ENCODE measurements at places on chromosomes 2 and 18.

GRCh38 chr18:80157708-80158343, 48.8 kb downstream of the ADNP2 start:
- peak; percentile 33 for DNase-seq

DNA sequence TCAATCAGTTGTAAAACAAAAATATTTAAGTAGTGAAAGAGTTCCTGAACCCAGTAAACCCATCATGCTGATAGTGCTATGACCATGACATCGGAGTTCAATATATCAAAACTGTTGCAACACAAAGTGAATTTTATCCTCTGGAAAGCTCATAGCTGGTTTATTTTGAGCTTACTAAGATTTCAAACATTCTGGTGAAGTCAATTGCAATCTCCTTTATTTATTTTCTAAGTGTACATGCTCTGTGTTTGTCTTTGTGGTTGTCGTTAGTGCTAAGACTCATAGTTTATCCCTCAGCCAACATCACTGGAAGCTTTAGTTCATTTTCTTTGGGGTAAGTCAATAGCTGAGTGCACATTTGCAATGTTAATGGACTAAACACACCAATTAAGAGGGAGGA, 91.9 kb downstream of the QPCT start:
- no peak for DNase-seq

DNA sequence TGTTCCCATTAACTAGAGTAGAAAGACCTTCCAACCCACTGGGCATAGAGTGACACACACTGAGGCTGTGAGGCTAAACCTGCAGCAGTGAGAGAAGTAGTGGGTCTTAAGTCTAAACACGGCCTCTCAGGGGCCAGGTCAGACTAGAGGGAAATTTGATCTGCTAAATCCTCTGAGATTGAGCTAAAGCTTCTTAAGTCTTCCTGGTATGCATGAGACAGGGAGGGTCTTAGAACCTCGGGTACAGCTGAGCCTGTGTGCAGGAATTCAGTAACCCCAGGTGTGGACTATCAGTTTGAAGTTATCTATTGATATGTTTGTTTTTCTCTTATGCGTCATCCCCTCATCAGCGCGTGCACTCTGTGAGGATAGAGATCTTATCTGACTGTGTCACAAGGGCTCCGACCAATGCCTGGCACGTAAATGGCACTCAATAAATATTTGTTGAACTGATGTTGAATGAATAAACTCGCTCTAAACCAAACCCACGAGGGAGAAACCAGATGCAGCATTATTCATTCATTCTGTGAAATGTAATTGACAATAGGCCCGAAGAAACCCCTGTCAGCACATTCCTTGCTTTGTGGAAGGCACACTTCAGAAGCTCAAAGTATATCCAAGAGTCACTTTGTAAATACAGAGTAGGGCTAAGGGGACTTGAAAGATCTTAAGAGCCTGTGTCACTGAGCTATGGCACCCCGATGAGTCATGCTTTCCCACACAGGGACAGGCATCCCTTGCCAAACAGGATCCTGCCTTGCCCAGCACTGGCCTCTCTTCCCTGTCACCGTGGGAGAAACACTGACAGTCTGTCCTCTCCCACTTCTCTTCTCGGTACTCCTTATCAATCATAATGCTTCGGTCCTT, 21.7 kb upstream of the RAB10 start:
- no peak for DNase-seq

DNA sequence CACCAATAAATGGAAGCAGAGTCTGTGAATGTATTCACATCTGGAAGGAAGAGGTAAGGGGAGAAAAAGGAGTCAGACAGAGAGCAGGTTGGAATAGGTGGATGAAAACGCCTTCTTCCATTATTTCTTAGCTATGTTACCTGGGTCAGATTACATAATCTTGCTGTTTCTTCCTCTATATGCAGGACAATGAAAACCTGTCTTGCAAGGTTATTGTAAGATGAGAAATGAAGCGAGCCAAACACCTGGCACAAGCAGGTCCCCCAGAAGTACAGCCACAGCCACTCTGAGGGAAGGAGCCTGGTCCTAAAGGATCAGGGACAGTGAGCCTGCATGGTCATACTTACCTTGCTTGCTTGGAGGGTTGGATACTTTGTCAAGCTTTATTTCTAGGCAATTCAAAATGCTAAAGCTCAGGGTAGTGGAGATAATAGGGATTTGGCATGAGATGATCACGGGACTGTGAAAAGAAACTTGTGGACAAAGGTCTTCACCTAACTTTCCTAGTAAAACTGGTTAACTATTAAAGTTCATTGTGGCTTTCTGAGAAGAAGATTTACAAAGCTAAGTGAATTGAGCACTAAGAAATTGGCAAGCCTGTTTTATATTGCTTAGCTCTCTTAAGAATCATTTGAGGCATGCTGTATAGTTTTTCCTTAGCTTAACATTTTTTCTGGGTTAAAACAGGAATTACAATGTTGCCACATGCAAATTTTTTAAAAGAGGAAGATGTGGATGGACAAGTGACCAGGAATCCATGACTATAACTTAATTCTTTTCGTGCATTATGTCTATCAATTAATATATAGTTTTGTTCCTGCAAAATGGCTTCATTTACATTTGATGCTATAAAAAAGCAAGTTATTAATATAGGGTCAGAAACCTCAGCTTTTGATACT, 15.7 kb upstream of the PLA2R1 start:
- no peak for DNase-seq

- DNase-seq, result no peak
These were observed 275.9 kb downstream of the MREG start for GRCh38 chr2:215737477-215737876.

GRCh38 chr18:39319141-39319540, 1753.5 kb upstream of the CELF4 start:
- DNase-seq, result no peak

DNA sequence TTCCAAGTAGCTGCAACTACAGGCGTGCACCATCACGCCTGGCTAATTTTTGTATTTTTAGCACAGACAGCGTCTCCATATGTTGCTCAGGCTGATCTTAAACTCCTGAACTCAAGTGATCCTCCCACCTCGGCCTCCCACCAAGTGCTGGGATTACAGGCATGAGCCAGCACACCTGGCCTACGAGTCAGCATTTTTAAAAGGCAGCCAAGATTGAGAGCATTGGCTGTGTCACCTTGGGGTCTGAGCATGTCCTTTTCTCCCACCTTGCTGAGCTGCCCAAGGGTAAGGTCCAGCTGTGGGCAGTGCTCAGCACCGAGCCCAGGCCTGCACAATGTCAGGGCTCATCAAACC, 142.8 kb upstream of the LMAN1 start:
- DNase-seq, result no peak

DNA sequence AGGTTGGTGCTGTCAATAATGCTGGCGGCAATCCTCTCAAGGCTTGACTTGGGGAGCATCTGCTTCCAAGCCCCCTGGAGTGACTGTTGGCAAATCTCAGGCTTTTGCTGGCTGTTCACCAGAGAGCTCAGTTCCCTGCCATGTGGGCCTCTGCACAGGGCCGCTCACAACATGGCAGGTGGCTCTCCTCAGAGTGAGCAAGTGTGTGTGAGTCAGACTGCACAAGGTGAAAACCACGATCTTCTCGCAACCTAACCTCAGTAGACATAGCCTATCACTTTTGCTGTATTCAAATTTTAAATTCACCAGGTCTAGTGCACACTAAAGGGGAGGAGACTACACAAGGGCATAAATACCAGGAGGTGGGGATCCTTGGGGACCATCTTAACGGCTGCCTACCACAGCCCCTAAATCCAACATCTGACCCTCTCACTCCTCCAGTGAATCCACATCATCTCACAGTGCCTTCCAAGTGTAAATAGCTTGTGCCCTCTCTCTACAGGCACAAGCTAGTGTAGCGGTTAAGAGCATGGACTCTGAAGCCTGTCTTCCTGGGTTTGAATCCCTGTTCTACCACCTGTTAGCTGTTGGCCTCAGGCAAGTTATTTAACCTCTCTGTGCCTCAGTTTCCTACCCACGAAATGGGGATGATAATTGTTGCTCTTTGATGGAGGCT, 187.7 kb upstream of the CXCR4 start:
- no peak for DNase-seq

- no peak for DNase-seq
These were observed 82.4 kb downstream of the AGPS start for GRCh38 chr2:177474998-177475397.

GRCh38 chr2:220473611-220474010, 846.2 kb downstream of the SLC4A3 start:
- DNase-seq, result no peak

- no peak for DNase-seq
These were observed 7.6 kb upstream of the PSD4 start for GRCh38 chr2:113166187-113166645.

DNA sequence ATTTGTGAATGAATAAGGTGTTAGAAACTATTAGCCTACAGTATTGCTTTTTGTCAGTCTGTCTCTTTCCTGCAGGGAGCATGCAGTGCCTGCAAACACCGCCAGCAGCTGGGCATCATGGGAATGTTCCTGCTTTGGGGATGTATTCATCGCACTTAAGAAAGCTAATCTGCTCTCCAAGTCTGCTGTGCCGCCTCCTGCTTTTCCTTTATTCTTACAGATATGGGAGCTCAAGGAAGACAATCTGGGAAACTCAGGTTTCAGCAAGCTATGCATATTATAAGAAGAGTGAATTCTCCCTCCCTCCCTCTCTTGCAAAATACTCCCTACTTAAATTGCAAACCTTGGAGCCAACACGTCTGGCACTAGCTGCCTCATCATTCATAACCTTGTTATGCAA, 479.2 kb upstream of the ACVR2A start:
- DNase-seq, result no peak

GRCh38 chr2:139876321-139876720, 1096.1 kb upstream of the NXPH2 start:
- no peak for DNase-seq

- DNase-seq, result no peak
These were observed 599.6 kb upstream of the PKDCC start for GRCh38 chr2:41448221-41448620.

- no peak for DNase-seq
These were observed 90.8 kb upstream of the KCTD1 start for GRCh38 chr18:26639149-26639548.

- DNase-seq, result no peak
These were observed 124.6 kb downstream of the LRATD1 start for GRCh38 chr2:14756981-14757657.

GRCh38 chr2:109128048-109128615, 873 bp upstream of the SH3RF3 start:
- peak; percentile 50 for DNase-seq

DNA sequence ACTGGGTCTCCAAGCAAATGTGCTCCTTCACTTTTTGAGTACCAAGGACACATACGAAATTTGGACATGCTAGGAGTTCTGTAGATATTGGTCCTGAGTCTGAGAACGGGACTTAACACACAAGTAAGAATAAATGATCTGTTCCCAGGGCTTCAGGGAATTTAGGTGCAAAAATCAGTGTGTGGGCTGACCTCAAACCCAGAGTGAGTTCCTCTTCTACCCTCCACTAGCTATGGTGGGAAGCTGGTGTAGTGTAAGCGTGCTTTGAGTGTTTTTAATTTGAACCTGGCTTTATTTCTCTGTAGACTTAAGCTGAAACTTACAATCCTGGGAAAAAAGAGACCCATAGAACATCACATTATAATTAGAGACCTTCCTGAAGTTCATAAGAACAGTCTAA, 50.5 kb downstream of the MYO3B start:
- DNase-seq, result no peak

DNA sequence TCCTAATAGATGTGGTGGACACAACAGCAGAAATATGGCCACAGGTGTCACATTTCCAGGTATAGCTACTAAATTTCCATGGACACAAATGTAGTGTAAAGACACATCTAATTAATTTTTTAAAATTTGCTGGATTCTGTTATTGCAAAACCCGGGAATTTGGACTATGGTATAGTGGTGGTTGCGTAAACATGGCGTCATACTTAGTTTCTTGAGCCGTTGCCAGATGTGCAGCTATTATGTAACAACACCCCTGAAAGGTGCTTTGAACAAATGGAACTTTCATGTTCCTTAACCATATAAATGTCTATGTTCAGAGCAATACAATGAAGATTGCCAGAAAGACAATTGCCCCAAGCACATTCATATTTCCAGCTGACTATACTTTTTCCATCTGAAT, 85.9 kb downstream of the HRH4 start:
- no peak for DNase-seq

DNA sequence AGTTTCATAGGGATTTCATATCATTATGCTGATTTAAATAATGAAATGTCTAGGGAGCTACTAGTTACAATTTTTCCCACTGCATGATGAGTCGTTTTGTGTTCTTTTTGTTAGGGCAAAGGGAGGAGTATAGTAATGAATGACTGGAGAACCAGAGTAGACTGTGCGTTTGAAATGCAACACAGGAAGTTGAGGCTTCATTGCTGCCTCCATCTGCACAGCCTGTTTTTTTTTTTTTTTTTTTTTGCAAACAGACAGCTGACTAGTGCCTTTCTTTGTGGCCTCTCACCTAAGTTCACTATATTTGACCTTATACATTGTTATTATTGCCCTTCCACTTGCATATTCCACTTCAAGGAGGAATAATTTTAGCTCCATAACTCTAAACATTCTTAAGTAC, 286.7 kb upstream of the LRRTM1 start:
- DNase-seq, result no peak

- DNase-seq, result no peak
These were observed 8.3 kb downstream of the NFU1 start for GRCh38 chr2:69428981-69429380.

- no peak for DNase-seq
These were observed 31.0 kb upstream of the MSH6 start for GRCh38 chr2:47751856-47752414.

DNA sequence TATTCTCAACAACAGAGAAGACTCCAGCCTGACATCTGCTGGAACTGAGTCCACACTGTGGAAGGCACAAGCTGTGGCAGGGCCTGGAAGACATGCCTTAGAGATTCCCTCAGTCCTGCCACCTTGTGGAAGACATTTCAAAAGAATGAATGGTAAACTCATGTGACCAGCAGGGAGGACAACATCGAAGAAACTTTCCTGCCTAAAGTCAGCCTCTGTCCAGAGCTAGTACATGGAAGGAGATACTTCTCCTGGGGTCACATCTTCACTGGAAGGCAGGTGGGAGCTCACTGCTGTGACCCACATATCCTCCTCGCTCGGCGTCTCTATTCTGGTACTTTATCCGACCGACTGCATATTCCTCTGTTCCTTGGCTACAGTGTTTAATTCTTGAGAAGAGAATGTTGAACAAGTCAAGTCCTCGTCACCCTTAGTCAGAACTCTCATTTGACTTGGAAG, 59.5 kb downstream of the PUM2 start:
- DNase-seq, result no peak

DNA sequence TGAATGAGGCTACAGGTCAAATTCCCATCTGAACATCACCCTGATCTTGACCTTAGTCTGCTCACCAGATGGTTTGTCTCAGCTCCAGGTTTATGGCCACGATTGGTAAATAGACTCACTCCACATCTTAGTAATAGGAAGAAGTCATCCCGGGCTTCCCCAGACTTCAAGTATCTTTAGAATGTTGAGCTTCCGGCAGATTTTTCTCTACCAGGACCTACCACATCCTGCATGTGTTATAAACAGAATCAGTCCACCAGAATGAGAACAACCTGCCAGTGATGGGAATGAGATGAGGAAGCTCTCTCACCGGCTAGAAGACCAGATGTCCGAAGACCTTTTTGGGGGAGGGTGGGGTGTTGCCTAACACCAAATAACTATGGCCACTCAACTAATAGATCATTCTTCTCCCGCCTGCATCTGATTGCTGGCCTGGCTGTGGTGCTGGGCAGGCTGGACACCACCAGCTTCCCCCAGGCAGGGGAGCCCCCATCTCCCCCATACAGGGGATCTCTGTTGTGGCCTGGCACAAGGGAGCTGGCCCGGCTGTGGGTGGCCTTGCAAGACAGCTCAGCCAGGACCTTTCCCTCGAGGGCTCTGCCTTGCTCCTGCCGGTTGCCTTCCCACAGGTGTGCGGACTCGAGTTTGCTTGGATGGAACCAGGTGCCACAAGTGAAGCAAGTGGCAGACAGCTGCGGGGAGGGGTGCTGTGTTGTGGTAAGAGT, 88.5 kb downstream of the SH3RF3 start:
- DNase-seq, result no peak
